ENCODE measurements at places on chromosomes 3 and 15.

- no peak for DNase-seq
Observed at GRCh38 chr3:196096382-196096953, 14.6 kb upstream of the TFRC start.

DNA sequence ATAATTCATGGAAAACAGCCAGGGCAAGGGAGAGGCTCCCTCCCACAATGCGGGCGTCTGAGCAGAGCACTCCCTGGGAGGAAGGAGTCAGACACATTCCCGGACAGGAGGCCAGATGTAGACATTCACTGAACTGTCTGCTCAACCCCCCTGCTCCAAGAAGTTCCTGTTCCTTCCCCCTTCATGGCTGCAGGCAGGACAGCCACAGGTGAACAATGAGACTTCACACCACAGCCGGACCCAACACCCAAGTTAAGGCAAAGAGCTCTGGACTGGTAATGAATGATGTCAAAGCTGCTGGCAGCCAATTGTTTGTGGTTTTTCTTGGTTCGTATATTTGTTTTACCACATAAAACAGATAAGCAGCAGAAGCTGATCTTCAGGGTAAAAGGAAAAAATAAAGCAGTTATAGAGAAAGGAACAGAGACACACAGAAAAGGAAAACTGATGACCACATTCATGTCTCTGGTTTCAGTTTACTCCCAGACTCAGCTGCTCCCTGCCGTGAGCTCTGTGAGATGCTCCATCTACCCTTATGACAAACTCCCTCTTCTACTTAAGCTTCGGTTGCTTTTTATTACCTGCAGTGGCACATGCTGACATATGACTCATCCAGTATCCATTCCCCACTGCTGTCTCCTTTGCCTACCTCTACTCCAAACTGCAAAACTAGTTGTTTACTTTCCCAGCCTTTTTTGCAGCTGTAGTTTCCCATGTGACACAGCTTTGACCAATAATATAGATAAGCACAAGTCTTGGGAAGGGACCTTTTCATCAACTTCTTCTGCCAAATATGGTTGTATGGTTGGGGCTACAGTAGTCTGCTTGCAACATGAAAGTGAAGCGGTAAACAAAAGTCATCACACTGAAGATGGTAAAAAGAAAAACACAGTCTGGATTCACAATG lies 33.1 kb downstream of the DZIP1L start:
- DNase-seq = no peak

DNA sequence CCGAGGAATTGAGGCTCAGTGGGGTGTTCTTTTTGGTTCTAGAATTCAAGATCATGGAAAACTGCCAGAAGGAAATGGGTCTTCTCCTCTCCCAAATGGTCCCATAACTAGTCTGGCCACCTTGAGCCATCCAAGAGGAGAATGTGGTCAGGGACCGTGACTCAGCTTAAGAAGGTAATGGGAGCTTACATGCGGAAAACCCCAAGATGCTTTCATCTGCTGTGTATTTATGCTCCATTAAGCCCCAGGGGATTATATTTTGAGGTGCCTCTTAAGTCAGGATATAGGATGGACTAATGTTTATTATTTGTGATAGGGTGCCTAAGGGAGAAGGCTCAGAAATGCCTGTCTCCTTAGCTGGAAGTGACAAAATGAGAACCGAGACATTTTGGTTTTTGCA lies 39.2 kb upstream of the DLG1 start:
- no peak for DNase-seq

DNA sequence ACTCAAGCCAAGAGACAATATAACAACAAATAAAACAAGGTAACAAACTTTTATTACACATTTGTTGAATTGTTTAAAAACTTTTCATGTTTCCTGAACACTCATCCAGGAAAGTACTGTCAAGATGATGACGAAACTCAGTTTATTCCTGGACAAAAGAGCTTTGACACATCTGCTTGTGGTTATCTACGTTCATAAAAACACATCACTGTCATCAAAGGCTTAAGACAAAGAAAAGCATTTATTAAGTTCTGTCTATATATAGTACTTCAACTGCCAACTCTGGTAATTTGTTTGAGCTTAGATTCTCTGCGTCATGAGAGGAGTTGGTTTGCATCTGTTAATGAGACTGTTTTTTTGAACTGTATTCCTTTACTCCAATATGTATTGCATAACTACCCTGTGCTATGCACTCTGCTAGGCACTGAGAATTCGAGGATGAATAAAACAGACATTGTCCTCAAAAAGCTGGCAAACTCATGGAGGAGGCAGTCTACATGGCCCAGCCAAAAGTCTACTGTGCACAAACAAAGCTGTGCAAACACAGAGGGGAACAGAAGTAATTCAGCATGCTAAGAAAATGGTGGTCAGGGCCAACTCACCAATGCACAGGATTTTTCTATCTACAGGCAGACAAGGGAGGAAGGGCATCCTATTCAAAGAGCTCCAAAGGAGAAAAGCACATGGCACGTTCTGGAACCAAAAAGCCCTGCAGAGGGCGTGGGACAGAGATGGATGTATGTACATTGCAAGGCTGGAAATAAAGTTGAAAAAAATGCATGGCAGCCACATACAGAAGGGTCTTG lies 21.5 kb downstream of the PLD1 start:
- DNase-seq = no peak

- DNase-seq = peak; percentile 35
Observed at GRCh38 chr3:160941885-160942494, 163.2 kb downstream of the B3GALNT1 start.

- no peak for DNase-seq
Observed at GRCh38 chr3:123993818-123994217, 1.9 kb upstream of the ROPN1 start.

DNA sequence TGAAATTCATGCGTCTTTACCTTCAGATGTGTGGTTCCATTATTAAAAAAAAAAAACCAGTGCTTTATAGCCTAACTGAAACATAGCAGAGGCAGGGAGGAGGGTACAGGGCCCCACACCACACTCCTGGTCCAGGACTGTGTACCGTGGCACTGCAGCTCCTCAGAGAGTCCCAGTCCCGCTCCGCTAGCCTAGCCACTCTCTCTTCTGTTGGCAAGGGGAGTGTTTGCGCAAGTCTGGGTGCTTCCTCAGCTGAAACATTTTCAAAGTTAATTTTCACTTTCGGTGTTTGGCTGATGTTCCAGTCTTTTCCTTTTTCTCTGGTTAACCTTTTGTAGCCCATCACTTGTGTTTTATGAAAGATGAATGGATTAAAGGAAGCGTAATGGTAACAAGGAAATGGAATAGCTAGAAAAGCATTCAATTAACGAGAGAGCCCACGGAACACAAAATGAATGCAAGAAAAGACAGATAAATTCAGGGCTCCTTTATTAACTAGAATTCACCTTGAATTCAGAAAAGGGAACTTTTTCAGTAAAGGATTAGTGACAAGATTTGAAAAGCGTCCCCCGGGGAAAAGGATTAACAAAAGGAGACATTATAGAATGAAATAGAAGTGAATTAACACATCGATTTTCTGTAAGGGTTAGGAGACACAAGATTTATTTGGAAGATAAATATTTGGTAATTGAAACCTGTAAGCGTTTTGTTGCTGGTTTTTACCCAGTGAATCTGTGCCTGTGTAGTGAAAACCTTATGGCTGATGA lies 177.0 kb downstream of the CACNA2D3 start:
- no peak for DNase-seq

DNA sequence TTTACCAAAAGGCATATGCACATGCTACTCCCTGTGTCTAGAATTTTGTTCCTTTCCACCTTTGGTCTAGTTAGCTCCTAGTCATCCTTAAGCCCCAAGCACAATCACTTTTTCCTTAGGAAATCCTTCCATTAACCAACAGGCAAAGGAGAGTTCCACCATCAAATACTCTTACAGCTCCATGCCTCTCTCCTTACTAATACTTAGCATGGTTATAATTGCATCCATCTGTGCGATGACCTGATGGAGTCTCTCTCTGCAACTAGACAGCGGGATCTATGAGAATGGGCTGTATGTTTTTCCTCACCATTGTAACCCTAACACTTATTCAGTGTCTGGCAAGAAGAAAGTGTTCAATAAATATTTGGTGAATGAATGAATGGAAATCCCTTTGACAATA lies 69.3 kb upstream of the SMAD3 start:
- no peak for DNase-seq

DNA sequence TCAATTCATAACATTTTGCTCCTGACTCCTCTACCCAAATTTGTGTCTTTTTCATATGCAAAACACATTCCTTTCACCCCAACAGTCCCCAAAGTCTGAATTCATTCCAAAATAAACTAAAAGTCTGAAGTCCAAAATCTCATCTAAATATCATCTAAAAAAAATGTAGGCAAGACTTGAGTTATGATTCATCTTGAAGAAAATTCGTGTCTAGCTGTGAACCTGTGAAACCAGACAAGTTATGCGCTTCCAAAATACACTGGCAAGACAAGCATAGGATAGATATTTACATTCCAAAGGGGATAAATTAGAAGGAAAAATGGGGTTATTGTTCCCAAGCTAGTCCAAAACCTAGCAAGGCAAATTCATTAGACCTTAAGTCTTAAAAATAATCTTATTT lies 1302.0 kb upstream of the GBE1 start:
- DNase-seq = no peak

GRCh38 chr15:25172691-25173090 lies 217.9 kb downstream of the SNRPN start:
- DNase-seq = peak; percentile 1

GRCh38 chr15:81326466-81327212 lies 2.7 kb upstream of the STARD5 start:
- no peak for DNase-seq

- DNase-seq = no peak
Observed at GRCh38 chr3:190269101-190269500, 53.1 kb downstream of the CLDN1 start.

DNA sequence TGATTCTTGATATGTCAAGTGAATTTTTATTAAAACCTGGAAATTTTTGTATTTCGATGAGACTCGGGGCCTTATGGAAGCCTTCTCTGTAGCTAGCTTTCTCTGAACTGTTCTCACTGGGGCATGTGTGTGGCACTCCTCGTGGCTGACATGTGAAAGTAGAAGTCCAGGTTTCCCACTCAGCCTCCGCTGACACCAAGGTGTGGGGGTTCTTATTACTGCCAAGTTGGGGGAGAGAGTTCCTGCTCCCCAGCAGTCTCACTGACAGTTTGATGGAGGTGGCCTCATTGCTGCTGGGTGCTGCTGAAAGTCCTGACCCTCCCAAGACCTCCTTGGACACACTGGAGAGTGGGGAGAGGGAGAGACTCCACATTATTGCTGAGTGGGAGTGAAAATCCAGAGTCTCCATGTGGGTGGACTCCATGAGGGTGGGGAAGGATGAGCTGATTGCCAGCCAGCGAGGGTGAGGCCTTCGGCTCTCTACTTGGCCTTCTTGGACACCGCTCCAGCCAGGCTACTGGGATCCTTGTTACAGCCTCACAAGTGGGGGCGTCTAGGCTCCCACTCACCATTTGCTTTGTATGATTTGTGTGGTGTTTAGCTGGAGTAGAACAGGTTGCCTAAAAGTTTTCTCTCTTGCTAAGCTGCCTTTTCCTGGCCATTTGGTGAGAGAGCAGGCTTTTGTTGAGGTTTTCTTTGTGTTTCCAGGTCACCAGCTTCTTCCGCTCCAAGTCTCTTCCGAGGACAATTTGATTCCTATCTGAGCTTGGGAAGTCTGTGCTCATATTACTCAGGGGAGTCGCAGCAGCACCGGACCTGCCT lies 64.1 kb downstream of the LSM3 start:
- no peak for DNase-seq

Measured in activated CD4-positive, alpha-beta T cell treated with anti-CD3 and anti-CD28 coated beads for 1 hour (primary cell).